Astrocyte of the hippocampus (primary cell): ENCODE measurements at places on chromosomes 1 and 21.

DNA sequence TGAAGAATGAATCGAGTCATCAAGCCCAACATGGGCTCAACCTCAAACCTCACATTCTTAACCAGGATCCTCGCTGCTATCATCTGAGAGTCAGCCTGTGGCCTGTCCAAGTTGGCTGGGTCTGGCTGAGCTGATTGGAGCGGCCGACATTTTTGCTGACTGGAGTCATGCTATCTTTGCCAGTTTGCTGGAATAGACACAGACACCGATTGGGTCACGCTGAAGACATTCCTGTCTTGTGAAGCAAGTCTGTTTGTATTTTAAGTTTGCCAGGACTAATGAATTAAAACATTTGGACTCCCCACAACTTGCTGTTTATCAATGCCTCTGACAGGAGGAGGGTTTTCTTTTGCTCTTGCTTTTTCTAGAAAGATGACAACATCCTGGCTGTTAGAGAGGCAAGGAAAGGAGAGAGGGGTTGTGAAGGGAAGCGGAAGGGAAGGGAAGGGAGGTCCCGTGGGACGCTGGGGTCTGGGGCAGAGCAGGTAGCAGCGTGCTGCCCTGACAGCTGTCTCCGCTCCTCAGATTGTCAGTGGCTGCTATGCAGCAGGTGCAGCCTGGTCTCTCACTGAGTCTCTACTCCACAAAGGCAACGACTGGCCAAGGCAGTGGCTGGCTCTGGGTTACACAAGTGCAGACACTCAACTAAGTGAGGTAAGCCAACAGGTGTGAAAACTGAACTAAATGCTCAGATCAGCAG, at the start of gene MAP3K7CL:
MAP3K7CL (plus strand) TSS at position 375 of the 700 bp plus-strand sequence. CDS start 2,701 bp downstream, outside the sequence.
- DNase-seq, result peak; percentile 99

DNA sequence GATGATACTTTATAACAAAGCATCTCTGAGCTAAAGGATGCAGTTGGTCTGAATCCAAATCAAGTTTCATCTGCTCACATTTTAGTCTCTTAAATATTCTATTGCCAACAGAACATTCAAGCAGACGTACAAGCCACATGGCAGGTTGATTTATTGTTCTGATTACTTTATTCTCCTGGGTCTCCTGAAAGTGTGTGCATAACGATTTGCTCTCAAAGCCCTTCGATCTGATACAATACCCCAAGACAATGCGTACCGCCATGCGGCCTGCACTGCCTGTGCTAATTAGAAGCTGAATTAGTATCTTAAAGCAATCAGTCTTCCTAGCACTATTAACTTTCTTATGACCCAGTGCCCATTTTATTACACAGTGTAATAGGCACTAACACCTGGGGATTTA, 56.9 kb downstream of the FHAD1 start:
- DNase-seq, result no peak

DNA sequence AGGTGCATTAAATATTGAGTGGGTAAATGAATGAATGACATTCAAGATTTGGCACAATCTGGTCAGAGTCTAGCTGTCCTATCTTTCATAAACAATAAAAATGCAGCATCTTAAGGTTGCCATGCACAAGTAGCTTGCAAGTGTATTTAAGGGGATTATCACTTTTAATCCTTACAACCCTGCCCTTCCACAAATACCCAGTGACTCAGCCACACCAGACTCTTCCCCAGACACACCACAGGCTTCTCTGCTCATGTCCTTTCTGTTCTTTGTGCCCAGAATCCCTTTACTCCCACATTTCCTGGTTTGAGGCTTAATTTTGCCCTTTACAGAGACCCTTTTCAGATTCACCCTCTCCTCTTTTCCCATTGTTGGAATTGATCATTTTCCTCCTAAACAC, 59.8 kb downstream of the KIRREL1 start:
- DNase-seq, result no peak

- peak; percentile 44 for DNase-seq
These were observed 72.8 kb downstream of the MORN1 start for GRCh38 chr1:2318314-2319278.
